HFFc6 (cell line): ENCODE measurements at places on chromosomes 2 and 18. TPM values are rescaled to one million over a fixed set of nuclear protein-coding genes. Genes with fewer than 3 reads are reported as not detected.

DNA sequence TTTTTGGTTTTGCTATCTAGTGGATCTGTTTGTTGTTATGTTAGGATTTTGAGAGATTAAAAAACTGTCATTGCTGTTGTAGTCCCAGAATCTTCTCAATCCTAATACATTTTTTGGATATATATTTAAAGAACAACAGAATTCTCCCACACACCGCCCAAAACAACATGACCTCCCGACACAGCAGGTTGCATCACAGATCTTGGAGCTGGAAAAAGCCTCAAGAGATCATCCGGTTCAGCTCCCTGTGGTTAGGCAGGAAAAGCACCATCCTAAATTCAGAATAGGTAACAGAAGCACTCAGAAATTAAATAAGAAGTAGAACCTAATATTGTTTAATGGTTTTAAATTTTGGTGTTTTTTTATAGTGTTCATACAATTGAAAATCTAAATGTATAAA is 251.4 kb upstream of the STON1 start:
- DNase-seq: no peak

GRCh38 chr2:231190531-231191197 is 7.8 kb upstream of the ARMC9 start:
- DNase-seq: no peak

- no peak for DNase-seq
Measured at GRCh38 chr18:76058146-76058545, 436.9 kb downstream of the ZNF516 start.

GRCh38 chr2:29220506-29221270 is 105.5 kb downstream of the CLIP4 start:
- DNase-seq: no peak

- peak; percentile 44 for DNase-seq
Measured at GRCh38 chr18:59661891-59662701, 35.1 kb downstream of the CCBE1 start.

DNA sequence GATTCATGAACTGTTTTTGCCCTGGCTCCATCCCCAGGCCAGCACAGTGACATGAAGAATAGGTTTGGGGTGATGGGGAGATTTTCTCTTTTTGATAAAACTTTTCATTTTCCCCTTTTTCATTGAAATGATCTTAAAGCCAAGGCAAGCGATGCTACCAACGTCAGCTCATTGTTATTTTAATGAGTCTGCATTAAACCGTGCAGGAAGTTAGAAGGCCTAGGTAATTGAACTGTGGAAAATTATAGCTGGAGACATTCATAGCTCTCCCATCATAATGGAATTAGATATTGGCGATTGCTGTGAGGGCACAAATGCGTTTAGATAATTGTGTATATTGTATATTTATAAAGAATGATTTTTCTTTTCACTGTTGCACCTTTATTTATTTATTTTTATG is 33.2 kb downstream of the SMARCAL1 start:
- DNase-seq: no peak

DNA sequence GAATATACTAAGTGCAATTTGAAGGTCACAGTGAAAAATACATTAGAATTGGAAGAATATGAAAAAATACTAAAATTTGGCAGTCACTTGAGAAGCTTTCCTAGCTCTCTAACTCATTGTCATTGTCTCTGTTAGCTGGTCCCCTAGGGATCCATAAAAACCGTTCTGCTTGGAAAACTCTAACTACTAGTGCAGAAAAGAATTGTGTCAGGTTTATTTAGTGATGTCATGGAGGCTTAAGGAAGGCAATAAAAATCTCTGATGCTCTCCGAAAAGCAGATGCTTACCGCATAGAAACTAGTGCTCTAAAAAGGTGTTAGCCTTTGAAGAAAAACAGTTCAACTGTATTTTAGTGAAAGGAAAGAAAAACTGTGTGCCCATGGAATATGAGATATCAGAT is 150.1 kb upstream of the DLGAP1 start:
- no peak for DNase-seq

HOXD1 gene
- total RNA-seq: not detected in 3 replicates

SERPINB5 gene
- not detected in 3 replicates for total RNA-seq

ZC3H6 gene
- 3.8 to 6.1 TPM (median 4.7 TPM) in 3 replicates for total RNA-seq

IL37 gene
- not detected in 3 replicates for total RNA-seq

GPR35 gene
- 0.12 to 0.19 TPM in 2 of 3 replicates, not detected in the other for total RNA-seq

CNDP1 gene
- total RNA-seq: not detected in 3 replicates
